Cerebellar nuclear complex (tissue), 1 donor: ENCODE measurements at places on chromosomes 16 and 17.

GRCh38 chr17:66904760-66905624 lies 59.5 kb upstream of the CACNG4 start:
- DNase-seq, result no peak

DNA sequence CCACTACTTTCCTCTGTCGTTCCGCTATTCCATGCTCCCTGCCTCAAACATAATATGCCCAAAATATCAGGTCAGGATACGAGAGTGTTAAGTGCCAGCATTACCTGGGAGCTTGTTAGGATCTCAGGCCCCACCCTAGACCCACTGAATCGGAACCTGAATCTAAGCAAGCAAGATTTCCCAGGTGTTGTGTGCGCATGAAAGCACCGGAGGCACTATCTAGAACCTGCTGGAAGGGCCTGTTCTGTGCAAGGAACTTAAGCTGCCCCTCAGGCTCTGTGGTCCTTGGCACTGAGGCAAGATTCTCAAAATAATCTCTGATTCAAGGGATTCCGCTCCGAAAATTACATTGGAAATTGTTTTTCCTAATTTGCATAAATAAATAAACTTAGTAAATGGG lies 107.7 kb upstream of the NOL11 start:
- DNase-seq, result no peak

DNA sequence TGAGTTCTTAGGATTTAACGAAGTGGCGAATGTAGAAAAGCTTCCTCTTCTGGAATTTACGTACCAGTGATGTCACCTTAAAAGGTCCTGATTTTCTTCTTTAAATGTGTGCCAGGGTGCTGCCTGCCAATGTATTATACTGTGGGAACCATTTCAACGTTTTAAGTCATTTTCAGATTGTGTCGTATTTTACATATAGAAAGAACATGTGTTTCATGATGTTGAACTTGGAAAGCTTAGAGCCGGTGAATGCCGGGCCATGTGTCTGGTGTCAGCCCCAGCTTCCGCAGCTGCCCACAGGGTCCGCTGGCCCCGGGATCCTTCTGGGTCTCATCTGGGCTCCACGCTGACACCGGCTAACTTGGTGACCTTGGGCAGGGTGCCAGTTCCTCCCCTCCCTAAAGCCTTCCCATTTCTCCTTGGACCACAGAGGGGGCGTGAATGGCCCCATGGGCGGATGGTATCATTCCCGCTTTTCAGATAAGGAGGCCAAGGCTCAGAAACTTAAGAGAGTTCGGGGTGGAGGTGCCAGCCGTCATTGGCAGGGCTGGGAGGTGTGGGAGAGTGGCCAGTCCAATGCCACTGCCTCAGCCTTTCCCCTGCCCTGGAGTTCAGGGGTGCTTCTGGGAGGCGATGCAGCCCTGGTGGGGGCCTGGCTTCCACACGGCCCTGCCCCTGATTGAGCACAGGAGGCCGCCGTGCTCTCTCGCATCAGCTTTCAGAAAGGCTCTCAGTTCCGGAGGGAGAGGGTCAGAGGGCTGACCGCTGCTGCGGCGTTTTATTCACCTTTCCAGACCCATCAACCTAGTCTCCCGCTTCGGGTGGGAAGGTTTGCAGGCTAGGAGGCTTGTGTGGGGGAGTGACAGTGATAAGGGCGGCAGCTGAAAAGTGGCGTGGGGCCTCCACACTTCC lies 68.8 kb upstream of the CIBAR2 start:
- DNase-seq, result no peak

GRCh38 chr16:85089525-85089924 lies 22.7 kb downstream of the CIBAR2 start:
- no peak for DNase-seq

GRCh38 chr16:30084816-30085159 lies 6.9 kb downstream of the TBX6 start:
- no peak for DNase-seq

DNA sequence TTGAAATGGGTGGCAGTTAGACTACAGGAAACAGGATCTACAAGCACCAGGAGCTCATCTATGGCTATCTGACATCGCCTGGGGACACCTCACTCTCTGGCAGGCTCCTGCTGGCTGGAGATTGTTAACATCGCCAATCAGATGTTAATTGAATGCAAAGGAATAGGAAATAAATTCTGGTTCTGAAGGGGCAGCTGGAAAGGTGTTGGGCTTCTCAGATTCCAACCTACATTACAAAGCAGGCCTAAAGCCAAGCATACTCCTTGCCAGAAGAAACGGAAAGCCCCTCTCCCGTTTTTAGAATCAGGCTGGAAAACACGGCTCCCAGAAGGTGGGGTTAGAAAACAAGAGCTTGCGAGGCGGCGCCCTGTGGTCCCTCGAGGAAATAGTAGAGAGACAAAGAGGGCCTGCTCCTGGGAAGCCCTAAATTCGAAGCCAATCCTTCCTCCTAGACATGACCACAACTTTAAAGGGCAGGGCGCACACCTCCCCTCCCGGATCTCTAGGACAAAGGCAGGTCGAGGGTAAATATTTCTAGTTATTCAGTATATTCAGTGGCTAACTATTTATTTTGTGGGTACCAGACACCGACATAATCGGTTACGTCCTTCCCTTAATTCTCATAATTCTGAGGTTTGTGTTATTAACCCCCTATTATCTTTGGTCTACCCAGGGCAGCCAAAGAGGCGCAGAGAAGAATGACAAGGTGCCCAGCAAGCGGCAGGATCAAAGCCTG lies 763 bp upstream of the TOM1L1 start:
- no peak for DNase-seq

- no peak for DNase-seq
These were observed 541 bp downstream of the GPT2 start for GRCh38 chr16:46884513-46885293.

GRCh38 chr17:6072157-6072556 lies 2.0 kb downstream of the WSCD1 start:
- no peak for DNase-seq

DNA sequence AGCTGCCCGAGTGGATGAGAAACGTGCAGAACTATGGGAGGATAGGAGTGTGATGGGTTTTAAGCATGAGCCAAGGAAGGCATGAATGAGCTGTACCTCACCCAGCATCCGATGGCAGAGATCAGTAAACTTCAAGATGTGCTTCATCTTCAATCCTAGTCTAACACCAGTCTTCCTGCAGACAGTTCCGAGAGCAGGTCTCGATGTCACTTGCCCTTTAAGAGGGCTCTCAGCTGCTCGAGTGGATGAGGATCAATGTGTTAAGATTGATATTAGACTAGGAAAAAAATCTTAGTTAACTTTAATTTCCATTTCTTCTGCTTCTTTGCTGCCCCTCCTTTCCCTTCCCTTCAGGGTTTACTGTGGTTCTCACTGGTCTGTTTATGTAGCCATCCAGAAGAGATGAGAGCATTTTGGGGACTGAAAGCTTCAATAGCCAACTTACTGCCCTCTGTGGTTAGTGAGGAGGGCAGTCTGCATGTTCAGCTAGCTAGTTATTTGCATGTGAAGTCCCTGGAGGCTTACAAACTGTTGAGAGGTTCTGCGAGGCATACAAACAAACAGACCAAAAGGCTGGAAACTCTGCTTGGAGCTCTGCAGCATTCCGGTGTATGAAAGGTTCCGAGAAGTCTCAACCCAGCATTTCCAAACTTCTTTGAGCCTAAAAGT lies 15.3 kb downstream of the KLHL36 start:
- DNase-seq, result no peak

GRCh38 chr16:1054660-1055556 lies 17.6 kb upstream of the SSTR5 start:
- DNase-seq, result no peak

DNA sequence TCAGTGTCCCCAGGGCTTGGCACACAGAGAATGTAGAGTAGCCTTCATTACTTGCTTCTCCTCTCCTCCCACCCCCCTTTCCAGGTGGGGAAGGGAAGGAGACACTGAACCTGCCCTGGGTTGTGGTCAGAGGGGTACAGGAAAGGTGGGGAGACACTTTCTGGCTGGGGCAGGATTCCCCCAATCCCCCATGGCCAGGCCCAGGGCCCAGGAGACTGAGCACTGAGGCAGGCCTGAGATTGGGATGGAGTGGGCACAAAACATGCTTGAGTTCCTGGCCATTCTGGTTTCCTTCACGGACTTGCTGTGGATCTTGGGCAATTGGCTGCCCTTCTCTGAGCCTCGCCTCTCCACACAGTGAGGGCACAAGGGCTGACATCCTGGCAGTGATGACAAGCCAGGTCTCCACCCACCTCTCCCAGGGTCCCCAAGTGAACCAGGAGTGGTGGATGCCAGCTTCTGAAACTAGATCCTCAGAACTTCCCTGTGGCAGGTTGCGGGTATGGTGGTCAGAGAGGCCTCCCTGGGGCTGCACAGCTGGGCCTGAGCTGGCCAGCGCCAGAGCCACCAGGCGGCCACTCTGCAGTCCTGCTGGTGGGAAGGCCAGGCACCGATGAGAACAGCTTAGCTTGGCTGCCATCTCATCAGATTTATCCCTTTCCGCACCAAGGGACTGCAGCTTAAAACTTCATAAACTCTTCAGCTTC lies 9.3 kb downstream of the ZNF629 start:
- DNase-seq, result no peak

- DNase-seq, result no peak
These were observed 341.5 kb downstream of the SNX29 start for GRCh38 chr16:12317856-12318537.

GRCh38 chr17:43556292-43556691 lies 10.2 kb upstream of the ETV4 start:
- DNase-seq, result no peak

DNA sequence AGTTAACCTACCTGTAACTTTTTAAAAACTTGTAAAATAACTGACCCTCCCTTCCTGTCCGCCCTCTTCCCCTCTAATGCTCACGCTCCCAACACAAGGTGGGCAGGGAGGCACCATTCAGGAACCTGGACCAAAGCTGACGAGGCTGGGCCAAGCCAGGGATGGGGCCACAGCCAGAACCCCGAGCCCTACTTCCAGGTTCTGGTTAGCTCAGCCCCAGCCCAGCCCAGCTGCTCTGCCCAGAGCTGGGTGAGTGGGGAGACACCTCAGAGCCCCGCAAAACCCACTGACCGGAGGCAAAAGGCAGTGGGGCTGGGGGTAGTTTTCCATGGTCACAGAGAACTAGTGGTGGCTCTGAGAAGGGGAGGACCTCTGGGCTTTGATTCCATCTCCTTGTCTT lies 7.4 kb downstream of the CNP start:
- DNase-seq, result no peak

DNA sequence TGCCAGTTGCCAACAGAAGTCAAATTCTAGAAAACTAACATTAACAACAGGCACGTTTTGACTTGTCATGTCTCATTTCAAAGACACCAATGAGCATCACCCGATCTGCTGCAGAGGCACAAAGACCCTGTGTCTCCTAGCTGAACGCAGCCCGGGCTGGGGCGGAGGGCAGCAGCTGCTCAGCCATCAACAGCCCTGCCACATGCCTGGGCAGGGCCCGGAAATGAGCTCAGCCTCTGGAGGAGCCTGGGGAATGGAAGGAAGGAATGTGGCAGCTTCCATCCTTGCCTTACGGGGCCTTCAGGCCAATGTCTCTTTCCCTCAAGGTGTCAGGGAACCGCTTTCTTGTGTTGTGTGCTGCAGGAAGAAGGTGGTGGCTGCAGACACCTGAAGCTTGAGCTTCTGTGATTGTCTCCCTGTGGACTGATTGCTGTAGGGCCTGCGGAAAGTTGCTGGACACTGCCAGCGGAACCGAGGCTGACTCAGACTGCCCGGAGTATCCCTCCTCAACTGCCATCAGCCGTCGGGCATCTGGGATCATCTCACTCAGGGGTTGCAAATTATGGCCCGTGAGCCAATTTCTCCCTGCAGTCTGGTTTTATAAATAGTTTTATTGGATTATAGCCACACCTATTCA lies 7.3 kb downstream of the CDH13 start:
- no peak for DNase-seq

DNA sequence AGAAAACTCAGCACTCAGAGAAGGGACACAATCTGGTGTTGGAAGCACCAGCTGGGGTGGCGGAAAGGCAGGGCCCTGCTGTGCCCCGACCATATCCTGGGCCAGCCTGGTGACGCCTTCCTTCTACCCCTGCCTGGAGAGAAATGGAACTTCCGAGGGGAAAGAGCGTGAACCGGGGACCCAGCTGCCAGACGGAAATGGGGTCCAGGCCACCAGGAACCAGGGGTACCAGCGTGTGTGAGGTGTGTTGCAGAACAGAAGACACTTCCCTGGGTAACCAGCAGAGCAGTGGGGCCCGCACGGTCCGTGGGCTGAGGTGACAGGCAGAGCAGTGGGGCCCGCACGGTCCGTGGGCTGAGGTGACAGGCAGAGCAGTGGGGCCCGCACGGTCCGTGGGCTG lies 6.8 kb downstream of the RAB40B start:
- no peak for DNase-seq

- no peak for DNase-seq
These were observed 153.1 kb upstream of the NOG start for GRCh38 chr17:56440419-56440818.

DNA sequence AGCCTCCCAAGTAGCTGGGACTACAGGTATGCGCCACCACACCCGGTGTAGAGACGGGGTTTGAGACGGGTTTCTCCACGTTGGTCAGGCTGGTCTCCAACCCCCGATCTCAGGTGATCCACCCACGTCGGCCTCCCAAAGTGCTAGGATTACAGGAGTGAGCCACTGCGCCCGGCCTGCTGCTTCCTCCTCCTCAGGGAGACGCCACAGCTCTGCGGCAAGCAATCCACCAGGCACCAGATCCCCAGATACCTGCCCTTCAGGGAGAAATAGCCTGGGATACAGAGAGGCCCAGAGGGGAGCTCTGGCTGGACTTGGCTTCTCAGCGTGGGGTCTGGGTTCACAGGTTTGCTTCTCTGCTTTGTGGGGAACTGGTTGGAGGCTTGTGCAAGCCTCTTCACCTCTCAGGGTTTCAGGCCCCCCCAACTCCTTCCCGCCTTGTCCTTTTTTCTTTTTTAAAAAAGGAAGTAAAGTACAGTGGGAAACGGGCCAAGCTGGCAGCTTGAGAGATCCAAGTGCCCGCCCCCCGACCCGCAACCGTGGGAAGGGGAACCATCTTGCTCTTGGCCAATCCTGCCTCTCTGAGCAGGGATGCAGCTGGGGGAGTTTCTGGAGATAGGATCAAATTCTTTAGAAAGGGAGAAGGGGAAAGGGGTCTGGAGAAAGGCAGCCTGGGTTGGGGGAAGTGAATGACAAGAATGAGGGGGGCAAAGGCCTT lies 2.6 kb upstream of the SPHK1 start:
- no peak for DNase-seq

DNA sequence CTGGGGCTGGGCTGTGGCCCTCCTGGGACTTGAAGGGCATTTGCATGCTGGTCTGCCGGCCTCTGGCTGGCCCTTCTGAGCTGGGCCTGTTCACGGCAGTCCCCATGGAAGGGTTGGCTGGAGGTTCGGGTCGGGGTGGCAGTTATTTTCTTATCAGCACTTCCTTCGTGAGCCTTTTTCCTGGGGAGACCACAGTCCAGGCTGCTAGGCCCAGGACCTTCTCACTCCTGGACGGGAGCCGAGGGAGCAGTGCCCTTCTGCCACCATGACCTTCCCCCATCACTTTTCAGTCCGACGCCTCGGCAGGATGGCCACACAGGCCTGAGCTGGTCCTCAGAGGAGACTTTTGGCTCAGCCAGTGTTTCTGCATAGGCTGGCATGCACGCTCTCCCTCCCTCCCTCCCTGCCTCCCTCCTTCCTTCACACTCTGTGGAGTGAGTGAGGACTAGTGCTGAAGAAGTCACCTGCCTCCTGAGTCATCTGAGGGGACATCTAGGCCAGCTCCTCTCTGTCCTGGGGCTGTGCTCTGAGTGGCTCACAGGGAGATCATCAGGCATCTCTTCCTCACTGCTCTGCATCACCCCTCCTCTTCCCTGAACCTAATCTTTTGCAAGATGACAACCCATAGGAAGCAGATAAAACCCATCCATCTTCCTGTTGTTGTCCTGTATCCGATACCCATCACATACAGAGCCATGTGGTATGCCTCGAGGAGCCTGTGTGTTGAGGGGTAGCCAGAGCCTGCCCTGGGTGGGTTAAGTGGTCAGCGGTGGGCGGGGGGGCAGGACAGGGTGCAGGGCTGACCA lies 109.7 kb downstream of the RAP1GAP2 start:
- no peak for DNase-seq
